ENCODE measurements at places on chromosomes 5 and 9.

DNA sequence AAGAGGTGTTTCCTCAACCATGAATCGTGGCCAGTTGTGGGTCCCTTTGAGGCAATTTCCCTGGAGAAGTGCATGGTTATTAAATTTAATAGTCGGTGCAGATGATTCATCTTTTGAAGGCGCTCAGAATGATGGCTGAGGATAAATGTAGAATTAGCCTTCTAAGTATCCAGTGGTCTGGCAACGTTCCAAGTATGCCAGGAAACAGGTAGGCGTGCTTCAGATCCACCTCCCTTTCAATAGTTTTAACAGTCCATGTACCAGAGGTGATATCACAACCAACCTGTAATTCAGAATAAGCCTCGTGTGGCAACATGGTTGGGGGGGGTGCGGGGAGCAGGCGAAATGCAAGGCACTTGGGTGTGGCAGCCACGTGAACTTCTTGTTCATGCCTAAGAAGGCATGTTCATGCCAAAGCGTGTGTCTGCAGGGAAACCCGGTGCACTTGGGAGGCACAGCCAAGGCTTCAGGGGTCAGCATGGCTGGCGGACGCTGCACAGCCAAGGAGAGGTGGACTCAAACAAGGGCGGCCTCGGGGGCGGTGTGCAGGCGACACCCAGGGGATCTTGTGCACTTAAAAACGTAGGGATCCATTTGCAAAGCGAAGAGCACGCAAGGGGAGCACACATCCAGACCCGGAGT is 5.2 kb upstream of the NKD2 start:
- DNase-seq, result peak; percentile 63

DNA sequence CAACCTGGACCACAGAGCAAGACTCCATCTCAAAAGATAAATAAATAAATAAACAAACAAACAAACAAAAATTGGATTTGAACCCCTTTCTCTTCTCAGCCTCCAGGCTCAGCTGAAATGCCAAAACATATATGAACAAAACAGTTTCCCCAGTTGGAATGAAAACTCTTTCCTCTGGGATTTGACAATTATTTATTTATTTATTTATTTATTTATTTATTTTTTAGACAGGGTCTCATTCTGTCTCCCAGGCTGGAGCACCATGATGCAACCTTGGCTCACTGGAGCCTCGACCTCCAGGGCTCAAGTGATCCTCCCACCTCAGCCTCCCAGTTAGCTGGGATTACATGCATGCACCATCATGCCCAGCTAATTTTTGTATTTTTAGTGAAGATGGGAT is 6.0 kb upstream of the STXBP1 start:
- DNase-seq, result no peak

- DNase-seq, result peak; percentile 79
Measured at GRCh38 chr5:138032028-138032571, 779 bp downstream of the FAM13B start.

DNA sequence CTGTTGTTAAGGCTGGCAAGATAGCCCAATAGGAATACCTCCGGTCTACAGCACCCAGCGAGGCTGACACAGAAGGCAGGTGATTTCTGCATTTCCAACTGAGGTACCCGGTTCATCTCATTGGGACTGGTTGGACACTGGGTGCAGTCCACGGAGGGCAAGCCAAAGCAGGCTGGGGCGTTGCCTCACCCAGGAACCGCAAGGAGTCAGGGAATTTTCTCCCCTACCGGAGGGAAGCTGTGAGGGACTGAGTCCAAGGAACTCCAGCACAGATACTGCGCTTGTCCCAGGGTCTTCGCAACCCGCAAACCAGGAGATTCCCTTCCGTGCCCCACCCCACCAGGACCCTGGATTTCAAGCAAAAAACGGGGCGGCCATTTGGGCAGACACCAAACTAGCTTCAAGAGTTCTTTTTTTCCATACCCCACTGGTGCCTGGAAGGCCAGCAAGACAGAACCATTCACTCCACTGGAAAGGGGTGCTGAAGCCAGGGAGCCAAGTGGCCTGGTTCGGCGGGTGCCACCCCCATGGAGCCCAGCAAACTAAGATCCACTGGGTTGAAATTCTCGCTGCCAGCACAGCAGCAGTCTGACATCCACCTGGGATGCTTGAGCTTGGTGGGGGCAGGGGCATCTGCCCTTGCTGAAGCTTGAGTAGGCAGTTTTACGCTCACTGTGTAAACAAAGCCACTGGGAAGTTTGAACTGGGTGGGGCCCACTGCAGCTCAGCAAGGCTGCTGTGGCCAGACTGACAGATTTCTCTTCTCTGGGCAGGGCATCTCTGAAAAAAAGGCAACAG is 647.2 kb downstream of the BNC2 start:
- peak; percentile 60 for DNase-seq

GRCh38 chr5:72319976-72320752 is at the start of the genes MRPS27 and PTCD2:
TSS of gene MRPS27 (minus strand) at chr5:72320240. CDS start at chr5:72320221, 19 bp downstream.
TSS of gene PTCD2 (plus strand) at chr5:72320373. CDS start at chr5:72320383, 10 bp downstream.
- DNase-seq, result peak; percentile 98

DNA sequence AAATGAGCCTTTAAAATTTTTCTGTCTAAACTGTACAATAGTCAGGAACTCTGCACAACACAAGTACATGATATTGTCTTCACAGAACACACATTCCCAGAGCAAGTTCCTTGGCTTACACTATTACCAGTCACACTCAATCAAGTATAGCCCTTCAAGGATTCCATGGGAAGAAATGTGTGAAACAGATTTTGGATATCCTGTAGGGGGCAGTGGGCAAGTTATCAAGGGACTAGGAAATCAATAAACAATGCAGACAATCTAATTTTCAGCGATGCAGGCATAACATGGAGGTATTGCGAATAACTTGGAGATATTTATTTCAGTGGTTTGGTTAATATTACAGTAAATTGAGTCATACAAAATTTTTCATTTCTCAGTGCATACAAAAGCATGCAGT is 1171.5 kb upstream of the NUDT12 start:
- no peak for DNase-seq
